ENCODE measurements at places on chromosomes 12 and 14.

DNA sequence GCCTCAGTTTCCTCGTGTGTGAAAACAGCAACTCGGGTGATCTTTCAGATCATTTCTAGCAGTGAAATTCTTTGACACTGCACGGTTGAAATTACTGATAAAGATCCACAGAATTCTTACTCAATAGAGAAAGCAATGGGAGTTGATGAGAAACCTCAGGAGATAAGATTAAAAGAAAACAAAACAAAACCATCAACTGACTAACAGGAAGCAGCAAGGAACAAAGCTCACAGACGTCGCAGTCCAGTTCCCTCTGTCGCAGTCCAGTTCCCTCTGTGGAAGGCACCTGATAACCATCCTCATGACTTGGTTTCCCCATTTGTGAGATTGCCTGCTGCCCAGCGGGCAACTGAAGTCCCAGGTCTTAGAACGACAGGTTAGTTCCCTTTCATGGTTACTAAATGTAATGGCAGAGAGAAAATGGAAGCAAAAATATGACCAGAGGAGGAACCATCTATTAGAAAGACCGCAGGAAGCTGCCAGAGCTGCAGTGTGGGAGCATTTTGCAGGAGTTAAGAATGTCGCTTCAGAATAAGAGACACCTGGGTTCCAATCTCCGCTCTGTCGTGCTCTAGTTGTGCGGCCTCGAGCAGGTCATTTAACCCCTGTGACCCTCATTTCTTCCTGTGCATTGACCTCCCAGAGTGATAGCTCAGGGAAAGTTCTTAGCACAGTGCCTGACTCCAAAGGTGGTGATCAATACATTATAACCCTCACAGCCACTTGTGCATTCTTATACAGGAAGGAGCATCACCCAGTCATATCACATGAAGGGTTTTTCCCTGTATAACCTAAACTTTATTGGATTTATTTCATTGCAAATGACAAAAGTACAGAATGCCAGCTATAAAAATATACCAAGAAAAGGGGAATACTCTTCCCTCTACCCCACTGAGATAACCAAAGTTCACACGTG is 5.1 kb upstream of the MED13L start:
- no peak for DNase-seq

DNA sequence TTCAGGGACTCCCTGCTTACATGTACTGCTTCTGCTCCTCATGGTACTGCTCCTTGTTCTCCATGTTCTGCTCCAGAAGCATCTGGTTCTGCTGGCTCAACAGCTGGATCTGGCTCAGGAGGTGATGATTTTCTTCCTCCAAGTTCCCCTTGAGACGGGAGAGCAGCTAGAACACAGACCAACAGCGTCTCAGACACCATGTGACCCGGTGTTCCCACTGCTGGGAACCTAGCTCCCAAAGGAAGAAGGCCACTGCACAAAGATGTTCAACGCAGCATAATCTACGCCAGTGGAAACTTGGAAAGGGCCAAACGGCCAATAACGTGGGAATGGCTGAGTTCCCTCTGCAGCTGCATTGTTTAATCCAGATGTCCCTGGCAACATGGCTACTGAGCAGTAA is 49.6 kb upstream of the GPR68 start:
- DNase-seq, result no peak

- no peak for DNase-seq
Measured at GRCh38 chr14:64656986-64657385, 47.2 kb upstream of the PLEKHG3 start.

GRCh38 chr12:131466306-131466705 is 244.6 kb upstream of the SFSWAP start:
- no peak for DNase-seq
